ENCODE measurements at places on chromosomes 3 and 15.

- no peak for DNase-seq
These were observed 61.2 kb upstream of the CTNNB1 start for GRCh38 chr3:41138146-41138545.

DNA sequence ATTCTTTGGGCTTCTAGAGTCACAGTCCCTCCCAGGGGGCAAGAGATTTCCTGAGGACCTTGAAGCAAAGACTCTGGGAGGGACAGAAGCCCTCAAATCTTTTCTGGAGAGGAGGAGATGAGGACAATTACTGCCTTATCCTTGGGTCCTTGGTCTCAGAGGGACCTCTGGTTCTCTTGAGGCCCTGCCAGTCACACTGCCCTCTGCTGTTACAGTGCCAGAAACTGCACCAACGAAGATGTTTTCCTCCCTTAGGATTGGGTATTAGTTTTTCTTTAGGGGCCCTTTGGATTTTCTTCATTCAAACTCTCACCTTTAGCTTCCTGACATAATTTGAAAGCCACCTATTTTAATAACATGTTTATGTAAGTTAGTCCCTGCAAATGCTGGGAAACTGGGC, 58.2 kb upstream of the SCN5A start:
- no peak for DNase-seq

DNA sequence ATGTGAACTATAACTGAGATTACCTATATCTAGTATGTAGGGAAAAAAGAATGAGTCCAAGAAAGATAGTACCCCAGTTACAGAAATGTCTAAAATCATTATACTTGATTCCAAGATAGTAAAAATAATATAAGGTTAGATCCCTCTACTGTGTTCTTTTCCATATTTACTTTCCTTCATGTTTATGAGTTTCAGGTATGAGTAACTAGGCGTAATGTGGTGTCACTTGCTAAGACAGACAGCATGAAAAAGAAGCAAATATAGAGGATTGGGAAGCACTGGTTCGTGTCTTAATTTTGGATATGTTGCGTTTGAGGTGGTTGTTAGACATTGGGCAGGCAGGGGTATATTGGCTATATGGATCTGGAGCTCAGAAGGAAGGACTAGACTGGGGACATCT, 168.1 kb upstream of the PFN2 start:
- DNase-seq: no peak

DNA sequence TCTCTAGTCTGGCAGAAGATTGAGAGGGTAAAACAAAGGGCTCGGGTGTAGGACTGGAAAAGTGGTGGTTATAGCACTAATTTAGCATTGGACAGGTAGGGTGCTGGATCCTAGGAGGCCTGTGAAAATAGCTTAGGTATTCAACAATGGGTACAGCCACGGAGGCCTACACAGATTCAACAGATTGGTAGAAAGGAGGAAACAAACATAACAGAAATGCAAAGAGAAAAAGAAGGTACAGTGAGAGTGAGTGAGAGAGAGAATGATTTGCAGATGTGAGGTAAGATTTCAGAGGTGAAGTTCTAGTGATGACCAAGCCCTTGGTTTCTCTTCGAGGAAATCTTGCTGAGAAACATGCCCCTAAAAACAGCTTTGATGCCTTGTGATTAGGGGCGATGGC, 37.9 kb downstream of the ADIPOQ start:
- DNase-seq: no peak

DNA sequence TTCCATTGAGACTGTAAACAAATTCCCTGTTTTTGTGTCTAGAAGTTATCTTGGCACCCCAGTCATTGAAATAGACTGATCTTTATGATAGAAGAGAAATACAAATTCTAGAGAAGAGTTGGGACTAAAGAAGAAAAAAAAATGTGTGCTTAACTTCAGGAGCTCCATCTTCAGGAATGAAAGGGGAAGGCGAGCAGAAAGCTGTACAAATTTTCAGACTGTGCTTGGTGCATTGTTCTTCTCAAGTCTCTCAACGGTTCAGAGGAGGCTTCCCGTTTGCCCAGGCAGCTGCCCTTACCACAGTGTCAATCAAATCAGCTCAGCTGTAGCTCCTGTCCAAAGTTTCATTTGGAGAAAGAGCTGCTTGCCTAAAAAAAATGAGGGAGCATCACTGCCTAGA, 41.7 kb downstream of the OXSM start:
- DNase-seq: no peak
